Panc1 (cell line): ENCODE measurements at places on chromosomes 12 and 14. TPM values are rescaled to one million over a fixed set of nuclear protein-coding genes. Genes with fewer than 3 reads are reported as not detected.

FITM1 gene
- 0.46 TPM for total RNA-seq

TMPRSS12 gene
- total RNA-seq = not detected

MYH6 gene
- total RNA-seq = not detected

ANKS1B gene
- total RNA-seq = 9.7 TPM

PPP4R3A gene
- total RNA-seq = 54.8 TPM

HOXC4 gene
- 22.7 TPM for total RNA-seq

GPR132 gene
- total RNA-seq = 0.08 TPM

GALNT8 gene
- total RNA-seq = not detected

GDF3 gene
- not detected for total RNA-seq

BDKRB1 gene
- not detected for total RNA-seq

SLIRP gene
- total RNA-seq = 162 TPM

NEUROD4 gene
- not detected for total RNA-seq

RPS6KL1 gene
- 14.9 TPM for total RNA-seq

ZCCHC8 gene
- total RNA-seq = 32.5 TPM

HOXC12 gene
- total RNA-seq = 5.1 TPM

KERA gene
- not detected for total RNA-seq

NDUFA12 gene
- 108 TPM for total RNA-seq

KCNA5 gene
- total RNA-seq = not detected

NTS gene
- 1.5 TPM for total RNA-seq

TBC1D30 gene
- total RNA-seq = 8.9 TPM

MTA1 gene
- total RNA-seq = 105 TPM

PIWIL1 gene
- total RNA-seq = not detected

MUCL1 gene
- not detected for total RNA-seq

ST8SIA1 gene
- total RNA-seq = 0.13 TPM

ABCD2 gene
- total RNA-seq = not detected

IRAK3 gene
- 2.4 TPM for total RNA-seq

ERP27 gene
- total RNA-seq = not detected

RBMS2 gene
- total RNA-seq = 18.2 TPM
